ENCODE measurements at places on chromosomes 7 and 10.

- DNase-seq, result peak; percentile 97
These were observed 5.1 kb downstream of the TSPAN14 start for GRCh38 chr10:80459047-80459865.

GRCh38 chr10:91632671-91633550 lies at the start of gene PPP1R3C:
PPP1R3C (minus strand) TSS chr10:91633071; CDS start chr10:91632969, 102 bp downstream.
- peak; percentile 98 for DNase-seq

- DNase-seq, result peak; percentile 92
These were observed 190.9 kb upstream of the LYZL2 start for GRCh38 chr10:30820261-30820991.

DNA sequence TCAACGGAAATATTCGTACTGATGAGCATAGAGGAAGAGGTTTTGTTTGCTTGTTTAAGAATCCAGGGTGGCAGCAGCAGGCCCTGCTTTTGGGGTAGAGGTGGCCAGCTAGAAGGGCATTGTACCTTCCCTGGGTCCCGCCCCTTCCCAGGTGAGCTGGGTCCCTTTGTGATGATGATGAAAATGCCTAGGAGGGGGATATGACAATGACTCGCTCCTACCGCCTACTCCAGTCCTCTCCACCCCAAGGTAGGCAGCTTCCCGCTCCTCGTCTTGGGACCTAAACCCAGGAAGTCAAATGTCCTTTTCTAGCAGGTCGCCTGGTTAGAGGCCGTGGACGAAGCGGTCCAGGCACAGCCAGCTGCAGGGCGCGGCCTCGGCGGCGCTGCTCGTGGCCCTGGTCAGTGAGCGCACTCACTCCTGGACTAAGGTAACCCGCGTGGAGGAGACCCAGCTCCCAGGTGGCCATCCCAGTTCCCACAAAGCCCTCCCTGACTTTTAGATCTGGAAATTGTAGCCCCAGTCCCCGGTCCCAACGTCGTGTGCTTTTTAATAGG lies 141.4 kb downstream of the LSMEM1 start:
- no peak for DNase-seq

- no peak for DNase-seq
These were observed 167.7 kb downstream of the NSUN6 start for GRCh38 chr10:18483516-18484186.
